ENCODE measurements at places on chromosomes 11 and 22. TPM values are rescaled to one million over a fixed set of nuclear protein-coding genes. Genes with fewer than 3 reads are reported as not detected.

Gene VSIG10L2
- total RNA-seq: not detected

Gene KCNK4
- total RNA-seq: 0.24 TPM

Gene CASP1
- 3.9 TPM for total RNA-seq

Gene FREY1
- 19.2 TPM for total RNA-seq

All from testis (tissue), 5 donors.